ENCODE measurements at places on chromosomes 1 and 21.

GRCh38 chr21:34874684-34875513, 174.2 kb downstream of the RUNX1 start:
- no peak for DNase-seq

GRCh38 chr1:9452516-9453140, 86.6 kb upstream of the SLC25A33 start:
- DNase-seq, result no peak

GRCh38 chr1:226402739-226403165, 5.1 kb downstream of the PARP1 start:
- no peak for DNase-seq

GRCh38 chr1:173444757-173445156, 32.4 kb upstream of the PRDX6 start:
- no peak for DNase-seq

DNA sequence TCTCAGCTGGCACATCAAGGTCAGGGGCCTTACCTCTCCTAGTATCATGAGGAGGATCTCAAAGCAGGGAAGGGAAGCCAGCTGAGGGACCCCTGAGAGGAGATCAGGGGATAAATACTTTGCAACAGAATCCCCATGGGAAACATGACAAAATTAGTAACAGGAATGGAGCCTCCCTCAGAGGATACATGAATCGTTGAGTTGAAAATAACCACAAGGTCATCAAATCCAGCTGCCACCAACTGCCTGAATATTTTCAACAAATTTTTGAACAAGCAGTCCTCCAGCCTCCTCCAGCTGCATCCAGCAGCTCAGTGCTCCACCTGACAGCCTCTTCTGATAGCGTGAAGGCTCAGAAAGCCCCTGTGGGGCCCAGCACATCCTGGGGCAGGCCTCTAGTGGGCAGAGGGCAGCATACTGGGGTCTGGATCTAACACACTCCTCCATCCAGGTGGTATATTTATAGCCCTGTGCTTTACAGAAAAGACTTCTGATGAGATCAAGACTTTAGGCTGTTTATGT, 404.3 kb downstream of the NTNG1 start:
- no peak for DNase-seq

- no peak for DNase-seq
Measured at GRCh38 chr1:48405400-48405799, 66.6 kb downstream of the SPATA6 start.

GRCh38 chr1:156862997-156863599, 2.4 kb downstream of the NTRK1 start:
- DNase-seq, result no peak

GRCh38 chr1:36175137-36176095, 19.5 kb downstream of the MAP7D1 start:
- peak; percentile 27 for DNase-seq

GRCh38 chr1:152981146-152981871, 2.6 kb upstream of the SPRR1A start:
- DNase-seq, result no peak

DNA sequence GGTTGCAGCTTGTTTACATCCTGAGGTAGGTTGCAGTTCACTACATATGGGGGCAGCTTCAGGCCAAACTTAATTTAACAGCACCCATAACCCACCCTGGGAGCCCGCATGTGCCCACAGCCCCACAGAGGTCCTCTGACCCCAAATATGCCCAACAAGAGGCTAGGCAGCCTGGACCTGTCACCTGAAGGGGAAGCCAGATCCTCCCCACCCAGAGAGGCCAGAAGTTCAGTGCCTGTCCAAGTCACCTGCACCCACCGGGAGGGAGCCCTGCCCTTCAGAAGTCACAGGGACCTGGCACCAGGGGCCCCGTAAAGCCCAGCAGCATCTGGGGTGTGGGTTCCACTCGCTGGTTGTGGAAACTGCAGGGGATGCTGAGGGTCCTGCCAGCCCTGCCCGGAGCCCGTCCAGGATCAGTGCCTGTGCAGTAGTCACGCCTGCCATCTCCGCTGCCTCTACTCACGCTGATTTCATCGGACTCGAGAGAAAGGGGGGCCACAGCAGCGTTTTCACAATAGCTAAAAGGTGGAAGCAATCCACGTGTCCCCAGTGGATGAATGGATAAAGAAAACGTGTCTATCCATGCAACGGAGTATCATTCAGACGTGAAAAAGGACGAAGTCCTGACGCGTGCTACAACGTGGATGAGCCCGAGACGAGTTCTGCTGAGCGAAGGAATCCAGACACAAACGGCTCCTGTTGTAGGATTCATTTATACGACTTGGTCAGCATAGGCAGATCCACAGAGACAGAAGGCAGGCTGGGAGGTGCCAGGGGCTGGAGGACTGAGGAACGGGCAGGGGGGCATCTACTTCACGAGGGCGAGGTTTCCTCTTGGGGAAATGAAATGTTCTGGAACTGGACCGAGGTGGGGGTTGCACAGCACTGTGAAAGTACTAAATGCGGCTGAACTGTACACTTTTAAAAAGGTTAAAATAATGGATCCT, 33.9 kb upstream of the COL6A2 start:
- DNase-seq, result no peak

DNA sequence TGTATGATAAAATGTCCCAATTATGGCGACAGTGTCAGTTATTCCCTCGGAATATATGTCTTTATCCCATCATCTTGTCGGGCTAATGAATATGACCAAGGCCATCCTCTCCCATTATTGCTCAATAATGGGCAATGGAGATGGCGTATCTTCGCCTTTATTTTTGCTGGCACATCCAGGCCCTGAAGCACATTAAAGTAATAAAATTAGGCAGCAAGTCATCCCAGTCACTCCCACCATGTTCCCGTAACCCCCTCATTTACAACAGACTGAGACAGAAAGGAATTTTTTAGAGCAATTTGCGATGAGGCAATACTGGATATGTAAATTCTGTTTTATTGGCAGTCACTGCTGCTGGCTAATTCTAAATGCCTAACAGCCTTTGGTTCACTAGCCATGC, 35.3 kb downstream of the CLIC6 start:
- DNase-seq, result no peak

- no peak for DNase-seq
Measured at GRCh38 chr1:111738436-111739193, 580 bp downstream of the INKA2 start.

GRCh38 chr1:148263128-148263905, 111.2 kb upstream of the NBPF11 start:
- peak; percentile 72 for DNase-seq

DNA sequence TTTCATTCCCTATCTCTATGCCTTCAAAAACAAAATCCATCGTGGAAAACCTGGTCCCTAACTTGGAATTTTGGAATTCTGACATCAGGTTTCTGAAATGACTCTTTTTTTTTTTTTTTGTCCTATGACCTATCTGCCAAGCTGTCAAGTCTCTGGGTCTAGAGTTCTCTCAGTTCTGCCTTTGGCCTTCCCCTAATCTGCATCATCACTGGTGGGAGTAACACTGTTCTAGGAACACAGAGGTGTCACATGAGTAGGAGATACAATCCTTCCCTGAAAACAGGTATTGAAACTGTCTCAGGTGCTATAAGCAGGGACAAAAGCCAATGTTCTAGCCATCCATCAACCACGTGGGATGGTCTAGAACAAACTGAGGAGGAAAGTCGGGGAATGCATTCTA, 142.0 kb upstream of the ATP1B1 start:
- DNase-seq, result no peak

DNA sequence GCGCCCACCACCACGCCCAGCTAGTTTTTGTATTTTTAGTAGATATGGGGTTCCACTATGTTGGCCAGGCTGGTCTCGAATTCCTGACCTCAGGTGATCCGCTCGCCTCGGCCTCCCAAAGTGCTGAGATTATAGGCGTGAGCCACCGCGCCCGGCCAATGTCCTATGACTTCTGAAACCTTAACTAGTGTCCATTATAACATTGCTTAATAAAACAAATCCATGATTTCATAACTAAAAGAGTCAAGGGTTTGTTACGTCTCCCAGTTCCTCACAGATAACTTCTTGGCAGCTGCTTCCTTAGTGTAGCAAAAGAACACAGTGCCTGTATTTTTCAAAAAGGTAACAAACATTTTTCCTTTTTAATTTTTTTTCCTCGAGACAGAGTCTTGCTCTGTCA, 53.6 kb downstream of the FBXO42 start:
- DNase-seq, result no peak

DNA sequence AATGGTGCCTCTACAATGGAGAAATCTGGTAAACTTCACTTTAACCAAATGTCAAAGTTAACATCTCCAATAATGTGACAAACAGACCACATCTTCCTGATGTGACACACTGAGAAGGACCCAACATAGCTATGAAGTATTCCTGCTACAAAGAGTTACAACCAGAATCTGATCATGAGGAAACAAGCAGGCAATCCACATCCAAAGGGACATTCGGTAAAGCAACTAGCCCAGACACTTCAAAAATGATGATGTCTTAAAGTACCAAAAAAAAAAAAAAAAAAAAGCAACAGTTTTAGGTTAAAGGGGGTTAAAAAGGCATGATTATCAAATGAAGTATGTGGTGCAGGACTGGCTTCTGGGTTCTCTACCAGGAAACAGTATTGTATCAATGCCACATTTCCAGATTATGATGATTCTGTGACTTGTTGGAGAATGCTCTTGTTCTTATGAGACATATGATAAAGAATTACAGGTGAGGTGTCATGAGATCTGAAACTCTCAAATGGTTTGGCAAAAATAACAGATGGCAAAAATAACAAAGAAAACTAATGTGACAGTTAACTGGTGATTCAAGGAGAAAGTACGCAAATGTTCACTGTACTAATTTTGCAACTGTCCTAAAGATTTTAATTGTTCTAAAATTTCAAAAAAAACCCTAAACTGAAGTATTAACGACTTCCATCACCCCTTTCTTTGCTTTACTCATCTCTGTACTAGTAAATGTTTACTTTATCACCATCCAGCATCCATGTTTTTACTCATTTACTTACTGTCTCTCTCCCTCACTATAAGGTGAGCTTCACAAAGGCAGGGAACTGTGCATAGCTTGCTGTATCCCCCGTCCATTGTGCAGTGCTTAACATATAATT, 2.8 kb downstream of the CD58 start:
- no peak for DNase-seq

- DNase-seq, result no peak
Measured at GRCh38 chr21:19608101-19608621, 1204.6 kb upstream of the TMPRSS15 start.

- no peak for DNase-seq
Measured at GRCh38 chr1:46606255-46606965, 2.3 kb upstream of the MKNK1 start.

GRCh38 chr1:93715529-93716126, 34.0 kb upstream of the BCAR3 start:
- no peak for DNase-seq

DNA sequence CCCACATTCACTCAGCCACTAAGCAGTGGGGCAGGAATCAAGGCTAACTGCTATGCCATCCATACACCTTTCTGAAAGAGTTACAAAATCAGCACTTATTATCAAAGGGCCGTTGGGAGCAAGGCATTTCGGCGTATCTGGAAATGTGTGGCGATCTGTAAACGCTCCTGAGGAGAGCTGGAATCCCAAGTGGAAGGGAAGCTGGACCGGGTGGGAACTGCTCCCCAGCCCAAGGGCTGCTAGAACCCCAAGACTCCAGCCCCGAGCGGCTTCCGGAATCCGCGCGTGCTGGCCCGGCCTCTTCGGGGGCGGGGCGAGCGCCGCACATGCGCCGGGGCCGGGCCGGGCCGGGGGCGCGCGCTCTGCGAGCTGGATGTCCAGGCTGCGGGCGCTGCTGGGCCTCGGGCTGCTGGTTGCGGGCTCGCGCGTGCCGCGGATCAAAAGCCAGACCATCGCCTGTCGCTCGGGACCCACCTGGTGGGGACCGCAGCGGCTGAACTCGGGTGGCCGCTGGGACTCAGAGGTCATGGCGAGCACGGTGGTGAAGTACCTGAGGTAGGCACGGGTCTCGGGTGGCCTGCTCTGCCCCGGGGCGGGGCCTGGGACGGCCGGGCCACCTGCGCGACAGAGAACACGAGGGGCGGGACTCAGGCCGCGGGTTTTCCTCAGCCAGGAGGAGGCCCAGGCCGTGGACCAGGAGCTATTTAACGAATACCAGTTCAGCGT, at the start of gene NAXE:
NAXE (plus strand) TSS at position 345 of the 726 bp plus-strand sequence; CDS start at position 374, 29 bp downstream.
- DNase-seq, result peak; percentile 20

DNA sequence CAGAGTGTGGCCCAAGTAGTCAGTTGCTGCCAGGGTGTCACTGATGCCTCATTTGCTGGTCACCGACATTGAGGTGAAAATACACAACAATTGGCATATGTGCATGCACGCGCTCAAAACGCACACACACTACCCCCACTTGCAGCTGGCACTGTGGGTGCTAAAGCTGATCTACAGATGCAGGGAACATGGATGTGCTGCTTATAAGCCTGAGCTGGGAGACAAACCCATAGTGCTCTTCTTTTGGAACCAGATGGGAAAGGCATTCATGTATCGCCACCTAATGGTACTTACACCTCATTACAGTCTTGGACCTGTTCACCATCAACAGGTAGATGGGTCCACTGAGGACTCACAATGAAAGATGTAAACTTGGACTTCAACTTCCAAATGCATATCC, 70.3 kb upstream of the CAMK1G start:
- DNase-seq, result no peak

GRCh38 chr1:194133152-194133551, 946.7 kb upstream of the B3GALT2 start:
- no peak for DNase-seq

DNA sequence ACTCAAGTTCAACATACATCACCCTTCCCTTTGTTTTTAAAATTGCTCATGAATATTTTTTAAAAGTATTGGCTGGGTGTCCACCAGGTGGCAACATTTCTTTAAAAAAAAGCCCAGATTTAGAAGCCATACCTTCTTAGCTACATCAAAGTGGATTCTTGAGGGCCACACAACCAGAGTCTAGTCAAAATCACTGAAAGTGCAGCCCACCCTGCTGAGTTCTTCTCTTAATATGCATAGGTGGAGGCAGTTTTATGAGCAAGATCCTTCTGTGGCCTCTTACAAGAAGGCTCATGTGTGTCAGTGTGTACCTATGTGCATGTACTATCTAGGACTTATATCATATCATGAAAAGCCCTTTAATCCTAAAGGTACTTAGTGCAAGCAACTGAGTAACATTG, 16.9 kb upstream of the GNG12 start:
- DNase-seq, result no peak

Data from cerebellar nuclear complex (tissue), 1 donor.